NCI-H1417 treated with DMSO at 0.1 percent for 48 hours (cell line): ENCODE measurements at places on chromosomes 16 and 17.

DNA sequence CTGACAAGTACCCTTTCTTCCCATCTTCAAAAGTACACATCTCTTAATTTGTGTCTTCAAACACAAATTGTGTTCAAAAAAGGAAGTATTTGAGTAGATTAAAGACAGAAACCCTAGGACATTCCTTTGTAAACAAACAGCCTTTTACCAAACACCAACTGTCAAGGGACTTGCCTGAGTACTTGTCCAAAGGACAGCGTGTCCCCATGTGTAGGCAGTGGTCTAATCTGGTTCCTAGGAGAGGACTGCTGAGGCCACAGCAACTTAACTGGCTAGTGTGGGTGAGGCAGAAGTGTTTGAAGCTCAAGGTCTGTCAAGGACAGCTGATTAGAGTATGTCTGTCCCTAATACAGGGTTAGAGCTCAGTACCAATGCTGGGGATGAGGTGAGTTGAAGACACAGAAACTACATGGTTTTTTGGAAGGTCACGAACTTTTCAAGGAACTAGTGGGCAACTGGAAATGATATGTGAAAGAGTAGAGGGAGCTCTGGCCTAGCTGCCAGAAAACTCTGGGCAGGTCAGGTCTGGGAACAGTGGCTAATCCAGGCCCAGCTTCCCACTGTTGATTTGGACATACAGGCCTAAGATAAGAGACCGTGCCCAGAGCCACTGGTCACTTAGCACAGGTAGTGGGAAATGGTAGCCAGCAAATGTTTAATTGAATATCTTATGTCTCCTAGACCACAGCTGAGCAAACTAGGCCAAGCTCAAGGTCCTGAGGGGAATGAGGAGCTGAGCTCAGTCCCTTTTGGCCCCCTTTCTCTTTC lies 10.1 kb downstream of the HMOX2 start:
- DNase-seq, result no peak

DNA sequence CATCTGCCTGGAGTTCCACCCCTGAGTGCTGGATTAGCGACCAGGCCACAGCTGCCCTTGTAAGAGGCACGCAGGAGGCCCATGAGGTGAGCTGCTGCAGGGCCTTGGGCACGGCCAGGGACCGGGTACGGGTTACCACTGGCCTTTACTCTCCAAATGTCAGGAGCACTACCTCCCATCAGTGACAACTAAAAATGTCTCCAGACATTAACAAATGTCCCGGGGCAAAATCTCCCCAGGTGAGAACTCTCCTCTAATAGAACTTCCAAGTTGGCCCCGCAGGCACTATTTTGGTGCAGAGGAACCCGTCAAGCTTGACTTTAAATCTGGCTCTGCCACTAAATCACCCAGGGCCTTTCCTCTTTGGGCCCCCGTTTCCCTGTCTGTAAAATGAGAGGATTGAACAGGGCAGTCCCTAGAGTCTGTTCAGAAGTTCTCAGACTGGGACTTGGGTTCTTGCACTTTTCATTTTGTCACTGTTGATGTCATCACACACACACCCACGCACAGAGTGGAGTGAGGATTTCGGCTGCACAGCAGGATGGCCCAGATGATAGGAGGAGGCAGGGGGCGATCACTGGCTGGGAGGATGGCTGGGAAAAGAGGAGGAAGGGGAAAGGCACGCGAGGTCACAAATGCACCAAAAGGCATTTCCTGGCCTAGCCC lies 24.5 kb upstream of the MAPT start:
- no peak for DNase-seq

DNA sequence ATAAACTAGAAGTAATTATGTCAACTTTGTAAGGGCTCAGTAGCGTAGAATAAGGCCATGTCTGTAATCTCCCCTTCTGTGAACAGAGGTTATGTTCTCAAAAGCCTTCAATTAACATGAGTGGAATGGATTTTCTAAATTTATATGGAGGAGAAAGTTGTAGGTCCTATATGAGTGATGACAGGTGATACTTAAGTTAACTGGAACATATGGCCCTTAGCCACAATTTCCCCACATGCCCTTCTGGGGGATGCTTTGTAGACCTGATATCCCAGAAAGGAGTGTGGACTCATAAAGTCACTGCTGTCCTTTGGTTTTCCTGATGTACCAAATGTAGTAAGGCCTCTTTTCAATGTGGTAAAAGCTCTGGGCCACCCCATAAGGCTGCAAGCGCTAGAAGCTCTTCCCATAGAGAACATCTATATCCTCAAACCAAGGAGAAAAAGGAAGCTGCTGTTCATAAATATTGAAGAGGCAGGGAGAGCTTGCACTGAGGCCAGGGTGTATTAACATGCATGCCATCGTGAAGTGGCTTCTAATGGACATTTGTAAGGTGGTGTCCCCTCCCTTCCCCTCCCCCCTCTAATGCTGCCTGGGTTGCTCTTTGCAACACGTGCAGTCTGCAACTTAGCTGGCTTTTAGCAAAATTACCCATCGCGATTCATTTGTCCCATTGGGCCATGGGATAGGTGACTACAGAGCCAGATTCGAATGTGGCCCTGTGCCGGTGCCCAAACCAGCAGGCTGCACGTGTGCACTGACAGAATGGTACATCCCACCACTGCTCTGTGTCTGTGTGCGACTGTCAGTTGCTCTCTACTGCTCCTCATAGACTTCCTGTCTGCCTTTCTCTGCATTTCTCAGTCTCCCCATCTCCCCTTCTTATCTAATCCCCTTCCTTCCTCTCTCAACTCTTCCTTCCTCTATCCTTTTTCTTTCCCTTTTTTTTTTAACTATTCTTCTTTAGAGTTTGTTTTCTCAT lies 269.0 kb downstream of the WWOX start:
- DNase-seq, result no peak

DNA sequence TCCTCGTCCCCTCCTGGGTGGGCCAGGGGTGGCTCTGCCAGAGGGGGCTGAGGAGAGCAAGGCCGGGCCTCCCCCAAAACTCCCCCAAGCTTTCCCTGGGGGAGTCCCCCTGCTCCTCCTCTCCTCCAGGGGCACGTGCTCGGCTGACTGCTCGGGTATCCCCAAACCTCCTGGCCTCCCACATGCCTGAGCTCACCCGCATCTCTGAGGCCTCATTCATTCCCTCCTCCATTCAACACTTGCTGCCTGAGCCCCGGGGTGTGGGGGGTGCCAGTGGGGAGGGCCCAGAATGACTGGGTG lies 83.1 kb downstream of the RTN4RL1 start:
- no peak for DNase-seq

- DNase-seq, result no peak
Measured at GRCh38 chr17:74868251-74868907, 4.4 kb downstream of the FDXR start.

DNA sequence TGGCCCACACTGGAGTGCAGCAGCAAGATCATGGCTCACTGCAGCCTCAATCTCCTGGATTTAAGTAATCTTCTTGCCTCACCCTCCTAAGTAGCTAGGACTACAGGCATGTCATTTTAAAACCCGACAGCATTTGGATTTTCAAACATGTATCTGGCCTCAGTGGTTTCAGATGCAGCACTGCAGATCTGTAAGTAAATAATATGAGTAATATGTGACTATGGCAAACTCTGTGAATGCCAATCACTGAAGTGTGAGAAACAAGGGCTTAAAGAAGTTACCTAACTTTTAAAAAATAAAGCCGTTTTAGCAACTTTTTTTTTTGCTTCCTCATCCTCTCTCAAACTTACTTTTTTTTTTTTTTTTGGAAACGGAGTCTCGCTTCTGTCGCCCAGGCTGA lies 11.9 kb downstream of the CEP20 start:
- DNase-seq, result no peak

DNA sequence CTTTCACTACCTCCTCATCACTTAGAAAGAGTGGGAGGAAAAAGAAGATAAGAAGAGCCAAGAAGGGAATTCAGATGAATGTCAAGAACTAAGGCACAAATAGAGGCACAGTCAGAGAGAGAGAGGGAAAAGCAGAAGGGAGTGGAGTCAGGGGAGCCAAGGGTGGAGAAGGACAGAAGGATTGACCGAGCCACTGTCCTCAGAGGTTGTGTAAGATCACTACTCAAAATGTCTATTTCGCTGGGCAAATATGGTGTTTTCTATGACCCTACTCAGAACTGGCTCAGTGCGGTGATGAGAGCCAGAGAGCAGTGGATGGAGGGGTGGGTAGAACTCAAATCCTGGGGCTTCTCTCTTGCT lies 139.2 kb upstream of the HS3ST2 start:
- no peak for DNase-seq

DNA sequence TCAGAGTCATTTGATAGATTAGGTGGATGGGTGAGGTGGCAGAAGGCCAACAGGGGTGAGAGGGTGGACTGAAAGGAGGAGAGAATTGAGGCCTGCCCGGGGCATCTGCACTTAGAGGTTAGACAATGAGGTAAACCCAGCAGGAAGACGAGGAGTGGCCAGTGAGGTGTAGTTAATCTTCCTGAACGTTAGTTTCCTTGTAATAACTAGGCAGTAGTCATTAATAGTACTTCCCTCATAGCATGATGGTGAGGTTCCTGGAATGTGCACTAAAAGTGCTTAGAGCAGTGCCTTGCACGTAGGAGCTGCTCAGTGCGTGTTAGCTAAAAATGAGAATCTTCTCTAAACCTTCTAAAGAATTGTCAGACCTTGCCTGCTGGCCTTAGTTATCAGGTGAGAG lies 13.5 kb upstream of the KSR1 start:
- DNase-seq, result no peak

DNA sequence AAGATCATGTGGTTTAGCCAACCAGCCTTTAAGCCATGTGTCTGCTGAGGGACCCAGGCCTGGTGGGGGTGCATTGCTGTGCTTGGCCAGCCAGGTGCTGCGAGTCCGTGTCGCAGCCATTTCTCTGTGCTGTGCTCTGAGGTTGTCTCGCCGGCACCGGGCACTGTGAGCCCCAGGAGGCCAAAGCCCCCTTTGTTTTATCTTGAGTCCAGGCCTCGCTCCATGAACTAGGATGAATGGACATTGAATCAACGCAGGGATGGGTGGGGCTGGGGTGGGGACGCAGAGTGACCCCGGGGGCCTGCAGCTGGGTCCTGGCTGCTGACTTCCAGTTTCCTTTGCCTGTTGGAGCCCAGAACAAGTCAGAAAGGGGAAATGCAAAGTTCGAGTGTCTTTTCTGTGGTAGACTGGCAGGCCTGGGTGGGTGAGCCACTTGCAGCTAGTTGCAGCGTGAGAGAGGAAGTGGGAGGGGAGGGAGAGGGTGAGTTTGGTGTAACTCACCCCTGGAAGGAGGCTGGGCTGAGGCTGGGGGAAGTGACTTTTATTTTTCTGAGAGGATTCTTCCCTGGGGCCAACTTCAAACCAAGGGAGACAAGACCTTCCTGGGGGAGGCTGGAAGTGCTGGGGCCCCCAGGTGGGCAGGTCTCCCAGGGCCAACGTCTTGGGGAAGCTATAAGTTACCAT lies 324.7 kb downstream of the SEC14L1 start:
- DNase-seq, result no peak

DNA sequence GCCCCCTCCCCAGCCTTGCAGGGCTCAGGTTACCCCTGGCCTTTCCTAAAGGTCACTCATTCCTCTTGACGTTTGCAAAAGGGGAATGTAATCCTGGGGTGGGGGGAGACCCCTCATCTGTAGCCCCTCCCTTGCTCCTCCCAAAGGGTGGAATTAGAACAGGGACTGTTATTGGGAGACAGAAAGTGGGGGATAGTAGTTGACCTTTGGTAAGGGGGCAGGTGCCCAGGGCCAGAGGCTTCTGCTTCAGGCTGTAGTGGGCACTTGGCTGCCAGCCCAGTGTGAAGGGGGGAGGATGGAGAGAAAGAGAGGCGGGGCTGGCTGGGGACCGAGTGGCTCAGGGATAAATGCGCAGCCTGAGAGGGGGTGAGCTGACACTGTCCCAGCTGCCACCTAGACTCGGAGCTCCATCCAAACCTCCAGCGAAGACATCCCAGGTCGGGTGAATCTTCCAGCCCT lies at the start of gene ENO3:
ENO3 (plus strand) TSS at position 374 of the 459 bp plus-strand sequence. CDS start 711 bp downstream, outside the sequence.
- no peak for DNase-seq

GRCh38 chr17:38540514-38541045 lies 65.2 kb downstream of the SRCIN1 start:
- DNase-seq, result no peak

GRCh38 chr16:85248342-85248741 lies 136.1 kb upstream of the CIBAR2 start:
- no peak for DNase-seq

DNA sequence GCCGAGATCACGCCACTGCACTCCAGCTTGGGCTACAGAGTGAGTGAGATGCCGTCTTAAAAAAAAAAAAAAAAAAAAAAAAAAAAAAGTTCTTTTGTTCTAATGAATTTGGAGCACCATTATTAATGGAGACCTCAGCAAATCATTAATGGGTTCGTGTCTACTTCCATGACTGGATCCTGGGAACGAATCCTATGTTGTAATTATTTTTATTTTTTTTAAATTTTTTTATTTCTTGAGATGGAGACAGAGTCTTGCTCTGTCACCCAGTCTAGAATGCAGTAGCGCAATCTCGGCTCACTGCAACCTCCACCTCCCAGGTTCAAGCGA lies 30.7 kb downstream of the SPOP start:
- DNase-seq, result no peak

DNA sequence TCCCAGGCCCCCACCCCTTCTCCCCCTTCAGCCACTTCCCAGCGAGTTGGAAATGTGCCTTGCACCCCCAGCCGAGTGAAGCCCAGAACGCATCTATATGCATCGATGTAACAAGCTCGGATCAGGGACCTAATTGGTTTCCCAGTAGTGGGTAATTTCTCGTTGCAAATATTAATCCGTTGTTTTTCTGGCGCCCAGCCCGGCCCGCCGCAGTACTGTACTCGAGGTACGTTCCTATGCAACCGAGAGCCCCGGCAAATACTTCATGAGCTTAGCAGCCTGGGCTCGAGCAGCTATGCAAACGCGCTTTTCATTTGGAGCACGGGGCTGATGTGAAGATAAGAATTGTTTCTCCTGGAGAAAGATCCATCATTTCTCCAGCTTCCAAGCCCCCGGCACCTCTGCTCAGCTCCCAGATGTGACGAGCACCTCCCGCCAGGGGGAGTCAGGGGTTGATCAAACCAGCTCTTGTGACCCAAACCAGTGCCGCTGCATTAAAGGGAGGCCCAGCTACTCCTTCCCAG lies 229.8 kb downstream of the KATNIP start:
- no peak for DNase-seq

- no peak for DNase-seq
Measured at GRCh38 chr17:2459917-2460271, 51.8 kb downstream of the METTL16 start.

GRCh38 chr17:61815863-61816503 lies 47.3 kb downstream of the BRIP1 start:
- peak; percentile 52 for DNase-seq

GRCh38 chr16:72609933-72610332 lies 438.0 kb upstream of the PMFBP1 start:
- no peak for DNase-seq
